ENCODE measurements at places on chromosomes 6 and 20. TPM values are rescaled to one million over a fixed set of nuclear protein-coding genes. Genes with fewer than 3 reads are reported as not detected.

DNA sequence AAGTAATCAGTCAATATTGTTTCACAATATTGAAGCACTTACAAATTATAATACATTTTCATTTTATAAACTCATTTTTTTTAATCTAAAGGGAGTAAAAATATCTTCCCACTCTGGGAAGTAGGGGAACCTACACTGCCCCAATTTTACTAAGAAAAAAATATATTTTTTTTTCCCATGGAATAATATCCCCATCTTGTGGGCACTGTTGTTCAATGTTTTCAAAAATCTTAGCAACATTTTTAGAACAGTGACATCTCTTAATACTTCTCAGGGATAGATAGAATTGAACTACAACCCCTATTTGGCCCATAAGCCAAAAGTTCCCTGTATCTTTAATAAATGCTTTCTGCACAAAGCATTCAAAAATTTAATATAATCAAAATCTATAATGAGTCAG is 42.9 kb downstream of the ARHGAP18 start:
- H3K36me3 ChIP-seq = no peaks in the 10 kb centered on the region
- no peak for DNase-seq
- H3K27ac ChIP-seq = no peak overlapping the region
- H3K4me1 ChIP-seq = peaks cover 59% of the 10 kb centered on the region

CALHM6 gene
- 9.1 TPM for total RNA-seq

NRSN1 gene
- not detected for total RNA-seq

- H3K4me3 ChIP-seq = no peak overlapping the region
- peaks cover 50% of the 10 kb centered on the region for H3K4me1 ChIP-seq
- peaks cover 12% of the 10 kb centered on the region for H3K36me3 ChIP-seq
- no peak for DNase-seq
These were observed 2.4 kb downstream of the HLA-DMA start for GRCh38 chr6:32950449-32950848.

DNA sequence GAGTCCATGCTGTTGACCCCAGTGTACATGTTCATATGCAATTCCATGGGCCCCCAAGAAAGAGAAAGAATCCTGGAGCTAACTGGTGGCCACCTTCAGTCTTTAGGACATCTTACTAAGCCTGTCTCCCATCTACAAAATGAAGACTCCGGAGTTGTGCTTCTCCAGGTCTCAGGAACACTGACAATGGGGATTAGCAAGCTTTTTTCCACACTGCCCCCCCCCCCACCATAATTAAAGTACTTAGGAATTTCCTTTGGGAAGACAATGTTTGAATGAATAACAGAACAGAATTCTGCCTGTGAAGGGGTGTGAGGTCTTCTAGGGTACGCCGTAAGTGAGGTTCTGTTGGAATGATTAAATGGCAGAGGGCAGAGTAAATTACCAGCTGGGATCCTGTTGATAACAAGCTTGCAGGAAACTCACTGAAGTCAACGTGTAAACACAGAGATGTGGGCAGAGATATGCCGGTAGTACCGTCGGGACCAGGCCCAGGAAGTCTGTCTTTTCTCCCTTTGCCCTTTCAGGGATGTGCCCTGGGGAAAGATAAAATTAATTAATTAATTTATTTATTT is 63.1 kb downstream of the ANKRD6 start:
- no peak for DNase-seq
- no peak overlapping the region for H3K27ac ChIP-seq
- H3K27me3 ChIP-seq = no peaks in the 10 kb centered on the region
- no peak overlapping the region for H3K4me3 ChIP-seq
- H3K36me3 ChIP-seq = no peaks in the 10 kb centered on the region

DNA sequence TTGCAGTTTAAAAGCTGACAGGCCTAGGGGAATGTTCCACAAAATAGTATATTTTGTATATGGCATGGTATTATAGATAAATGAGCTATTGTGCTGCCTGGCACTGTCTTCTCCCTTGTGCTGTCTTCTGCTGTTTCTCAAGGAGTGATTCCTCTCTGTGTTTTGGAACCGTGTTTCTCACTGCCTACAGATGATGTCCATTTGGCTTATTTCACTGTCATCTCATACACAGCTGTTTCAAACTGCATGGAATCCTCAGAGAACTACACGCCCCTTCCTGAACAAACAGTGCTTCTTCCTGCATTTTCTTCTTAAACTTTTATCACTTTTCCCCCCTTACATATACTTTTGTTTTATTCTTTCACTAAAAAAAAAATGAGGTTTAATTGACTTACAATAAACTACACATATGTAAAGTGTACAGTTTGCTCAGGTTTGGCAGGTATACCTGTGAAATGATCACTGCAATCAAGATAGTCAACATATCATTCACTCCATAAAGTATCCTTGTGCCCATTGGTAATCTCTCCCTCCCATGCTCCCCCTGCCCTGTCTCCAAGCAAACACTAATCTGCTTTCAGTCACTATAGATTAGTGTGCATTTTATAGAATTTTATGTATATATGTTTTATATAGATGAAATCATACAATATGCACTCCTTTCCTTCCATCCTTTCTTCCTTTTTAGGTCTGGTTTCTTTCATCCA is 43.0 kb downstream of the CBFA2T2 start:
- H3K27ac ChIP-seq = no peak overlapping the region
- H3K36me3 ChIP-seq = no peaks in the 10 kb centered on the region
- H3K4me3 ChIP-seq = no peak overlapping the region
- no peak for DNase-seq

- no peak for DNase-seq
- no peaks in the 10 kb centered on the region for H3K36me3 ChIP-seq
- no peaks in the 10 kb centered on the region for H3K27me3 ChIP-seq
These were observed 30.5 kb upstream of the SIRPD start for GRCh38 chr20:1587781-1588532.

DNA sequence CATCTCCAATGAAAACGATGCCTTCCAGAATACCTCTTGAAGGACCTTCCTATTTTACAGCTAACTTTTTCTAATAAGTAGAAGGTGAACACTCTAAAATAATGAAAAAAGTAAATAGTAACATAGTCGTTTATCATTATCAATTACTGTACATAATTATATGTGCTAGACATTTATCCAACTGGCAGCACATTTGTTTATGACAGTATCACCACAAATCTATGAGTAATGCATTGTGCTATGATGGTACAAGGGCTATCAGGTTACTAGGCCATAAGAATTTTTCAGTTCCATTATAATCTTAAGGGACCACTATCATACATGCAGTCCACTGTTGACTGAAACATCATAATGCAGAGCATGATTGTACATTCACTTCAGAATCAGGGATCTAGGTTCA is 68.4 kb downstream of the ATG5 start:
- no peak for DNase-seq
- peaks cover 5% of the 10 kb centered on the region for H3K4me1 ChIP-seq
- no peaks in the 10 kb centered on the region for H3K36me3 ChIP-seq
- H3K27me3 ChIP-seq = no peaks in the 10 kb centered on the region

- no peaks in the 10 kb centered on the region for H3K27me3 ChIP-seq
- no peaks in the 10 kb centered on the region for H3K36me3 ChIP-seq
- H3K4me3 ChIP-seq = no peak overlapping the region
- no peak for DNase-seq
- no peaks in the 10 kb centered on the region for H3K4me1 ChIP-seq
These were observed 437.8 kb downstream of the CDC5L start for GRCh38 chr6:44825273-44825672.

DNA sequence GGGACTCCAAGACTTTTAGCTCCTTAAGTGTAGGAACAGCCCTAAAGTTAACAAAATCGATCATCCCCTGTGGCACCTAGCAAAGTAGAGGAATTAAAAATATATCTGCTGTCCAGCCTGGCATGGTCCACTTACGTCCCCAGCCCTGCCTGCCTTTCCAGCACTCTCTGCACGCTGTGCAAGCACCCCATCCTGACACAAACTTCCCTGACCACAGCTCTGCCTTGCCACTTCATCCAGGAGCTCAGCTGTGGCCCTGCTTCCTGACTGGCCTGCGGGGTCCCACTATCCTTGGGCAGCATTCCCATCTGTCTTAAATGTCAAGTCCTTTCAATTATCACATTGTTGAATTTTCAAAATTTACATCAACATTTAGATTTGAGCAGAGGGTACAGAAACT is 39.0 kb downstream of the BLOC1S5 start:
- H3K27ac ChIP-seq = no peak overlapping the region
- no peaks in the 10 kb centered on the region for H3K36me3 ChIP-seq
- DNase-seq = no peak
- H3K4me1 ChIP-seq = peaks cover 9% of the 10 kb centered on the region
- H3K4me3 ChIP-seq = no peak overlapping the region
- H3K27me3 ChIP-seq = no peaks in the 10 kb centered on the region

GRCh38 chr6:66948106-66948505 is 1241.1 kb upstream of the EYS start:
- no peak overlapping the region for H3K27ac ChIP-seq
- no peaks in the 10 kb centered on the region for H3K36me3 ChIP-seq
- no peaks in the 10 kb centered on the region for H3K4me1 ChIP-seq
- H3K4me3 ChIP-seq = no peak overlapping the region

DNA sequence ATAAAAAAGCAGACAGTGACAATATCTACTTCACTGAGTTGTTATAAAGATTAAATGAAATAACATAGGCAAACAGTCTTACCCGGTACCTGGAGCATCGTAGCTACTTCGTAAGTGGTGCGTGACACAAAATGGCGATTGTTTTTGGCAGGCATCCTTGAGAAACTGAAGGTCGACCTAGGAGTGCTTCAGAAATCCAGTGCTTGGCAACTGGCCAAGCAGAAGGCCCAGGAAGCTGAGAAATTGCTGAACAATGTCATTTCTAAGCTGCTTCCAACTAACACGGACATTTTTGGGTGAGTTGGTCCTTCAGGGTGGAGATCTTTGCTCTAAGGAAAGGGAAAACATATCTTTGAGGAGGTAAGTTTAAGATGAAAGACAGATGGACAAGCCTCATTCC is 4.8 kb downstream of the BPIFA2 start:
- no peaks in the 10 kb centered on the region for H3K36me3 ChIP-seq
- H3K27me3 ChIP-seq = no peaks in the 10 kb centered on the region
- DNase-seq = no peak
- no peaks in the 10 kb centered on the region for H3K4me1 ChIP-seq

DNA sequence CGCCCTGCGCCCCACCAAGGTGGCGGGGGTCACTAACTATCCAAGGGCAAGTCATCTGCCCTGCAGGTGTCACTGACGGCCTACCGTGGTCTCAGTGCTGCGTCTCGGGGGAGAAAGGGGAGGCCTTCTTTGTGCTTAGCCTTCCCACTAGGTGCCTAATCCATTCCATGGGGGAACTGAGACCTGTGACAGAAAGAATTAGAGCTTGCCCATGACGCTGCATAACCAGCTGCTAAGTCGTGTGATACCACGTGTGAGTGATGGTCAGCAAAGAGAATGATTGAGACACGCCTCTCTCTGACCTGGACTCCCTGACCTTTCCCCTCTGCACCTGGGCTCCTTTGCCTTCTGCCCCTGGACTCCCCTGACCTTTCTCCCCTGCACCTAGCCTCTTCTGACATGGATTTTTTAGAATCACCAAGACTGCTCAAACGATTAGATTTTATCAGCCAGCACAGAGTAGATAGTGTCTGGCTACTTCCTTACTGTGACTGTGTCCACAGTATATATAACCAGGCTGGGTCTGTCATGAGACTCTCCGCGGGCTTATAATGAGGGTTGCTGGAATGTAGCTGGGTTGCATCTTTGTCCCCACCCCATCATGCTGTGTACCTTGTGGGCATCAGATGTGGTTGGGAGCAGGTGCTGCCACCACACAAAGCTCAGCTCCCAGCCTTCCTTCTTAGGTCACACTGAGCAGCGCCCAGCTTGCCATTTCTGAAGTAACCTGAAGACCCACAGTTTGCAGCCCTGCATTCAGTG is 140.6 kb downstream of the TMEM242 start:
- DNase-seq = no peak
- H3K4me3 ChIP-seq = no peak overlapping the region
- H3K27ac ChIP-seq = no peak overlapping the region
- peaks cover 67% of the 10 kb centered on the region for H3K36me3 ChIP-seq

DNA sequence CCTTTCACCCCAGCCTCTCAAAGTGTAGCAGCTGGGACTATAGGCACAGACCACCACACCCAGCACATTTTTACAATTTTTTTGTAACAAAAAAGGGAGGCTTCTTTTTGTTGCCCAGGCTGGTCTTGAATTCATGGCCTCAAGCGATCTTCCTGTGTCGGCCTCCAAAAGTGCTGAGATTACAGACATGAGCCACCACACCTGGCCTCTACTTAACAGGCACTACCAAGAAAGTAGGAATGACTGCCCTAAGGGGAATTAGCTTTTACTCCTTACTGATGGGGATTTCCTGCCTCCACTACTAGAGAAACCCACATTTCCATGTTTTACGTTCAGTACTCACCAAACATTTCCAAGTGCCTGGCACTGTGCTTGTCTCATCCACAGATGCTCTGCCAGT is 109.6 kb downstream of the CARMIL1 start:
- H3K27me3 ChIP-seq = no peaks in the 10 kb centered on the region
- H3K36me3 ChIP-seq = no peaks in the 10 kb centered on the region
- no peak overlapping the region for H3K27ac ChIP-seq
- DNase-seq = no peak
- no peak overlapping the region for H3K4me3 ChIP-seq

- no peaks in the 10 kb centered on the region for H3K36me3 ChIP-seq
- no peak for DNase-seq
- no peak overlapping the region for H3K27ac ChIP-seq
- H3K4me3 ChIP-seq = no peak overlapping the region
- no peaks in the 10 kb centered on the region for H3K27me3 ChIP-seq
These were observed 385.7 kb upstream of the MMS22L start for GRCh38 chr6:97668716-97669115.

UBE2C gene
- 3.5 TPM for total RNA-seq

MLIP gene
- not detected for total RNA-seq

DNA sequence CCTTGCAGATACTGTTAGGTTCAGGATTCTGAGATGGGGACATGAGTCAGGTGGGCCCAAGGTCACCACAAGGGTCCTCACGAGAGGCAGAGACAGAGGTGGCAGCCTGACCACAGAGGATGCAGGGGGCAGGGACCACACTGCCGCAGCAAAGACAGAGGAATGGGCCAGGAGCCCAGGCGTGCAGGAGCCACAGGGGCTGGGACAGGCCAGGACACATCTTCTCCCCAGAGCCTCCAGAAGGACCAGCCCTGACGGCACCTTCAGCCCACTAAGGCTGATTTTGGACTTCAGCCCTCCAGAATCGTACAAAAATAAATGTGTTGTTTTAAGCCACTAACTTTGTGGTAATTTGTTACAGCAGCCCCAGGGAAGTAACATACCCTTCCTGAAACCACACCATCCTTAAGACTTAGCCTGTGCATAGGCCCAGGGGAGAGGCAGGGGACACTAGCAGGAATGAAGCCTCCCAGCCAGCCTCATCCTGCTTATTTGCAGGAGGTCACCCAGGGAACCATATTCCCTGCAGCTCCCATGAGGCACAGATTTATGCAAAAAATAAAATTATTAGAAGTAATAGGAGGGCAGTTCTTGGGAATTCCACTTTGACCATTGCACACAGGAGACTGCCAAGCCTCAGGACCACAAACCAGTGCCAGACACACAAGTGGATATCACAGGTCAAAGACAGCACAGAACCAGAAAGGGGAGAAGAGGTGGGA is 119.3 kb upstream of the CST7 start:
- no peak overlapping the region for H3K27ac ChIP-seq
- no peaks in the 10 kb centered on the region for H3K4me1 ChIP-seq
- DNase-seq = no peak
- no peaks in the 10 kb centered on the region for H3K27me3 ChIP-seq

JPH2 gene
- 4.6 TPM for total RNA-seq

GRCh38 chr6:27747637-27748036 is 164.6 kb downstream of the OR2B2 start:
- H3K27ac ChIP-seq = no peak overlapping the region
- no peak for DNase-seq
- no peak overlapping the region for H3K4me3 ChIP-seq
- no peaks in the 10 kb centered on the region for H3K4me1 ChIP-seq
